Endodermal cell (in vitro differentiated cells): ENCODE measurements at places on chromosomes 5 and 9. TPM values are rescaled to one million over a fixed set of nuclear protein-coding genes. Genes with fewer than 3 reads are reported as not detected.

GRCh38 chr5:132176987-132177386 lies 50.7 kb downstream of the P4HA2 start:
- no peak for DNase-seq

DNA sequence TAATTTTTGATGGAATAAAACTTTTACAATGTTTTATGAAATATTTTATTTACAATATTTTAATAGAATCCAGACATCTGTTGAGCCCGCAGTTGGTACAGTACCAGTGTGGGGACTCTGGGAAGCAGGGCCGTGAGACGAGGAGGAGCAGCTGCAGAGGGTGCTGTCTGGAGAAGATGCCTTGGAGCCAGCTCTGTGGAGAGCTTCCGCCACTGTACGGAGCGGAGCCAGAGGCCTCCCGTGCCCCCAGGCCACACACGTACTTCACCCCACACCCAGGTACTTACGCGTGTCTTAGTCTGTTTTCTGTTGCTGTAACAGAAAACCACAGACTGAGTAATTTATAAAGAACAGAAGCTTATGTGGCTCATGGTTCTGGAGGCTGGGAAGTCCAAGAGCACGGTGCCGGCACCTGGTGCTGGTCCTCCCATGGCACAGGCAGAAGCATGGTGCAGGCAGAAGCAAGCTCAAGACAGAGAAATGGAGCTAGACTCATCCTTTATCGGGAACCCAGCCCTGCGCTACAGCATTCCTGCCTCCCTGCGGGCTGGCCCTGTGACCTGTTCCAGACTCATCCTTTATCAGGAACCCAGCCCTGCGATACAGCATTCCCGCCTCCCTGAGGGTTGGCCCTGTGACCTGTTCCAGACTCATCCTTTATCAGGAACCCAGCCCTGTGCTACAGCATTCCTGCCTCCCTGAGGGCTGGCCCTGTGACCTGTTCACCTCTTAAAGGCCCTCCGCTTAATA lies 23.3 kb downstream of the CEP72 start:
- no peak for DNase-seq

DNA sequence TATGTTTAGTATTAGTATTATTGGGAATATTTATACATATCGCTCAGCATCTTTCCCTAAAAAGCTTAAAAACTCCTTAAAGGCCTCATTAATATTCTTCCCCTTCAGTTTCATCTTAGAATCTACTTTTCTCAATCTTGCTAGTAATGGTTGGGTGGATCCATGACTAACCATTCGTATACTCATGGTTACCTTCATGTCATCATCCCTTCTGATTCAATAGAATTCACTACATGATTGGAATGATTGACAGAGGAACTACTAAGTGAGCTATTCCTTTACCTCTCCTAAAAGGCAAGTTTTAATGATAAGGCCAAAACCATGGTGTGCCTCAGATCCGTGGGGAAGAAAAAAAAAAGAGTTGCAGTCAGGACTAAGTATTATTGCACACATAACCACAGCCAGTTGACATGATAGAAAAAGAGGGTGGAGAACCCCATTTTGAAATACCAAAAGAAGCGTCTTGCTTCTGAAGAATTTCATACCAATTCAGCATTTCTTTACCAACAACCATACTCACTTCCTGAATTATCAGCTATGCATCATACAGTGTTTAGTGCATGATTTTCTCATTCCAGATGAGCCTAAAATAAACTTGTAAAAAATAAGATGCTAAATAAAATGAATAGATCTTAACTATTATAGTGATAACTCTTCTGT lies 624.6 kb downstream of the PDE4D start:
- DNase-seq, result no peak

DNA sequence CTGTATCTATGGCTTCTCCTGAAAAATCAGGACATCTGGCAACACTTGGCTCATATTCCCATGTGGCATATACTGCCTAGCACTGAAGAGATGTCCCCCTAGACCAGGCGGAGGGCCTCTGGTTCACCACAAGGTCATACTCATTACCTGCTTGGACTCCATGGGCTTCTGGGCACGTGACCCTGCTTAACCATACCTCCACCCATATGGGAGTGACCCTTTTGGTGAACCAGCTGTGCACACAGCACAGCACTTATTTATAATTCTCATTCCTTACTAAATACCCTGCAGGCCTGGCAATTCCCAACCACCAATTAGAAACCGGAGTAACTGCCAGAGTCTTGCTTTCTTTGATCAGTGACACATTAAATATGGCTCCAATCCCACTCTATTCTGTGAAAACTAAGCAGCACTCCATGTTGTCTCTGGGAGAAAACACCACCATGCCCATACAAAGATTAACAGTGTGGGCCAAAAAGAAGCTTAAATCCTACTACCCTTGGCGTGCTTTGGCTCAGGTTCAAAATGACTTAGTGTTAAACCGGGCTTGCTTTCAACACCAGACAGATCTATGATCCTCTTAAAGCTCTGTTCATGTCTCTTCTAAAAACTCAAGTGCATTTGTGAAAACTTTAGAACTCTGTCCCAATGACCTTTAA lies 57.7 kb downstream of the MTMR12 start:
- no peak for DNase-seq

DNA sequence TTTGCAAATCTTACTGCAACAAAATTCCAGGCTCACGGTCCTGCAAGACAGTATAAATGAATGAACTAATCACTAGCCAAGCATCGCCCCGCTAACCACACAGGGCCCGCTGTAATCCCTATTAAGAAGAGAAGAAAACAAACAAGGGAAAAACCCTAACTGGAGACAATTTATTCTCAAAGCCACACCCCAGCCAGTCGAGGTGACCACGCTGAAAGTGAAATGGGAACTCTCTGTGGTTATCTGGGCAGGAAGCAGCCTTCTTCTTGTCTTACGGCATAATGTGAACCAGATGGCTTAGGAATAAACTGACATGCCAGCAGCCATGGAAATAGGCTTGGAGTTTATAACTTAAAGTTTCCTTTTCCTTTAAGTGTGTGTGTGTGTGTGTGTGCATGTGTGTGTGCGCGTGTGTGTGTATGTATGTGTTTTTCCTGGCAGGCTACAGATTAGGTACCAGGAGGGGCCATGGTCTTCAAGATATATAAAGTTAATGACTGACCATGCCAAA lies 120.2 kb downstream of the SEMA6A start:
- peak; percentile 41 for DNase-seq

- DNase-seq, result peak; percentile 98
Measured at GRCh38 chr5:150436141-150436680, 13.3 kb downstream of the RPS14 start.

GRCh38 chr5:125409234-125409860 lies 662.9 kb upstream of the ZNF608 start:
- no peak for DNase-seq

The SEMA6A gene
- total RNA-seq, result 325 and 328 TPM in 2 replicates
